HS-5 (cell line): ENCODE measurements at places on chromosomes 7 and 10.
A peak's percentile ranks its signal among the peaks of the same experiment; 100 is the strongest.

DNA sequence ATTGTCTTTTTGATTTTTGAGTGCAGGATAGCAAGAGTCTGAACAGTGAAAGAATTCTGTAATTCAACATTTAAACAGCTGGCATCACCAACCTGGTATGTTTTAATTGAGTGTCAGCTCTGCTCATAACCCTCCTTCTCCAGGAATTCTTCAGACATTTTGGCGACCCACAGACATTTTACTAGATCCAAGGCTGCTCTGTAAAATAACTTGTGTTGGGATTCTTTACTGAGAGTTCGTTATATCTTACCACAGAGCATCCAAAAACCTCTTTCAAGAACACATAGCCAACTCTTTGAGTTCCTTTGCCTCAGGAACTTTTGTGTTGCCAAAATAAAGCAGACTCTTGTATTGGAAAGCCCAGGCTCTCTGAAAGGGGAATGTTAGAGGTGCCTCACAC is 27.7 kb upstream of the SORCS3 start:
- no peak for DNase-seq

DNA sequence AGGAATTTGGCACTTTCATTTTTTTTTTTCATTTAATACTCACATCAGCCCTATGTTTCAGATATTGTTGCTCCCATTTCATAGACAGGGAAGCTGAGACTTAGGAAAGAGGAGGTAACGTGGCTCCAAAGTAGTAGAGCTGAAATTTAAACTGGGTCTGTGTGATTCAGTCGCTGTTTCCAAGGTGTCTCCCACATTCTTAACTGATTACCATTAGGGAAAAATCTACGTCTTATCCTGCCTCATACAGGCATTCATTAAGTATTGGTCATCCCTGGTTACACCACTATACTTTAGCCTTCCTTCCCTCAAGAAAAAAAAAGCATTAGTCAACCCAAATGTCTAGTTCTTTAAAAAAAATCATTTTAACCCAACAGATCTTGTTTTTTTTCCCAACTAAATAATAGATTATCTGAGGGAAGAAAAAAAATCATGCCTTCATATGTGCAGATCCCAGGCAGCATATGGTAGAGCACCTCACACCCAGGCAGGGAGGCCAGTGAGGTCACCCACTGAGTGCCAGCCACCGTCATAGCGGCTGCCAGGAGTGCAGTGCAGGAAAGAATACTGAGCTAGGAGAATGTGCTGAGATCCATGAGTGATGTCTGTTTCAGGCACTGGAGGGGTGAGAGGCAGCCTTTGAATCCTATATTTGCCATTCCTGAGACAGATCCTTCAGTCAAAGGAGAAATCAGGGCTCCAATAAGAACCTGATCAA is 59.0 kb upstream of the SORCS3 start:
- peak; percentile 84 for DNase-seq

DNA sequence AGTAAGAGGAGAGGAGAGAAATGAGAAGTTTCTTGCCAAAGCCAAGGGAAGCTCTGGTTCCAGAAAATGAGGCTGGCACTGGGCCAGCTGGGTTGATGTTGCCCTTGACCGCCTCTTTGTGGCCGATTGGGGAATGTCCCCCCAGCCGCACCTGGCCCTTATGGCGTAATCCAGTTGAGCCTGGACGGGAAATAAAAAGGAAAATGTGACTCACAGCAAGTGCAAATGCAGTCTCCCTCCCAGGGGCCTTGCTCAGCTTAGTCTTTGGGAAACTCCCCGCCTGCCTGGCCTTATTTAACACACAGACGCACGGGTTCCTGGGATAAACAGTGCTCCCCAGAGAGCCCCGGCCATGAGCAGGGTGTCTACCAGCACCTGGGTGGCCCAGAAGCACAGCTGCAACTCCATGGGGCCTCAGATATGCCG is 174.8 kb downstream of the KIAA1217 start:
- DNase-seq = peak; percentile 58

- DNase-seq = no peak
Measured at GRCh38 chr10:100723770-100724530, 21.4 kb upstream of the PAX2 start.

DNA sequence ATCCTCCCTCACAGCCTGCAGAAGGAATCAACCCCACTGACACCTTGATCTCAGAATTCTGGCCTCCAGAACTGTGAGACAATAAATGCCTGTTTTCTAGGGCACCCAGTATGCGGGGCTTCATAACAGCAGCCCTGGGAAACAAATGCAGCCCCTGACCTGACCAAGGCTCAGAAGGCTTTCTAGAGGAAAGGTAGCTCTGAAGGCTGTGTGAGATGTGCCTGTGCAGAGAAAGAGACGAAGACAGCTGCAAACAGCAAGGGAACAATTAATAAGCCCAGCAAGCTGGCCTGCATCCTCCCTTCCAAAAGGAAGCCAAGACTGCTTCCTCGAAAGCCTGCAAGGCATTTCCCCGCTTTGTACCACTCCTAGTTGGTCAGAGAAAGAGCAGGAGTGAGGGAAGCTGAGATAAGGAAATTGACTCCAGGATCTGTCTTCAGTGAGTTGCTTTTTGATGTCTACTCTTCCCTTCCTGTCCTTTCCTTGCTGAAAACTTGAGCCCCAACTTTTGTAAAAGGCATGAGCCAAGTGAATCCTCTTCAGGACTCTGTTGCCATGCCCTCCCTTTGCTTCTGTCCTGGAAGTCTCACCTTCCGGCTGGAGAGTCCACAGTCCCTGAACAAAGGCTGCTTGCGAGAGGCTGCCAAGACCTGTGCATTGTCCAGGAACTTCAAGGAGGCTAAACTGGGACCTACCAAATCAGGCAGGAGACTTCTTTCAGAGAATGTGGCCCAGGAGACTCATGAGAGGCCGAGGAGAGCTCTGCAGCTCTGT is 71.2 kb upstream of the ARID5B start:
- no peak for DNase-seq

DNA sequence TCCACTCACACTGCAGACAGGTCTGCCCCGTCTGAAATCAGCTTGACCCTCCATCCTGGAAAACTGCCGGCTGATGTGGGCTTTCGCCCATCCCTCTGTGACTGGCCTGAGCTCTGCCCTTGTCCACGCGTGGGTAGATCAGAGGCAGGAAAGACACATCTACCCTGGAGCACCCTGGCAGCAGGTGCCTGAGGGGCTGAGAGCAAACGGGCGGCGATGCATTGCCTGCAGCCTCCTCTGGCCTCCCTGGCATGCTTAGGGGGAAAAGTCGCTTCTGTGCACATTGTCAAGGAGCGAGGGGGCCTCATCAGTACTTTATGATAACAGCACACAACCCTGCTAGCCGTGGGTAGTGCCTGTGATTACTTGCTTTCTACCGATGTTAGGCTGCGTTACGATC is 109.4 kb downstream of the ADARB2 start:
- no peak for DNase-seq

DNA sequence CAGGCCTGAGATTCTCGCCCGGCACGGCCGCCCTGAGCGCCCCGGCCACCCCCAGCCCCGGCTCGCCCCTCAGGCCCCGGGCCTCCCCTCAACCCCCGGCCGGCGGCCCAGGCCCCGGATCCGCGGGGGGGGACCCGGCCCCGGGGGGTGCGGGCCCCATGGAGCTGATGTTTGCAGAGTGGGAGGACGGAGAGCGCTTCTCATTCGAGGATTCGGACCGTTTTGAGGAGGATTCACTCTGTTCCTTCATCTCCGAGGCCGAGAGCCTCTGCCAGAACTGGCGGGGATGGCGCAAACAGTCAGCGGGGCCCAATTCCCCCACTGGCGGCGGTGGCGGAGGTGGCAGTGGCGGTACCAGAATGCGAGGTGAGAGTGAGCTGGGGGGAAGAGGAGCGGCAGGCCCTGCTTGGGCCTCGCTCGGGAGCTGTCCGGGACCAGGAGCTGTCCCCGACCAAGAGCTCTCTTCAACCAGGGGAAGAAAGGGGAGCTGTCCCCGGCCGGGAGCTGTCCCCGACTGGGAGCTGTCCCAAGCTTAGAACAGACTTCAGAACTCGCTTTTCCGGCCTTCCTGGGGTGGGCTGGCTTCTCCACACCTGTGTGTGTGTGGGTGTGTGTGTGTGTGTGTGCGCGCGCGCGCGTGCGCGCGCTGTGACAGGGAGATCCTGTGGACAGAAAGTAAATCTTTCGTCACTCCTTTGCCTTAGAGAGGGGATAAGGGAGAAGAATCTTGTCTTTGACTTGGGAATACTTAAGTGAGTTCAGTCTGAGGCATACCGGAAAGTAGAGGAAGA is 510 bp downstream of the ZSWIM8 start:
- no peak for DNase-seq

GRCh38 chr7:91327346-91327745 is 63.1 kb downstream of the FZD1 start:
- DNase-seq = no peak

GRCh38 chr7:30543813-30544525 is 39.3 kb upstream of the GGCT start:
- DNase-seq = no peak

GRCh38 chr10:2284071-2284470 is 546.7 kb upstream of the ADARB2 start:
- no peak for DNase-seq

DNA sequence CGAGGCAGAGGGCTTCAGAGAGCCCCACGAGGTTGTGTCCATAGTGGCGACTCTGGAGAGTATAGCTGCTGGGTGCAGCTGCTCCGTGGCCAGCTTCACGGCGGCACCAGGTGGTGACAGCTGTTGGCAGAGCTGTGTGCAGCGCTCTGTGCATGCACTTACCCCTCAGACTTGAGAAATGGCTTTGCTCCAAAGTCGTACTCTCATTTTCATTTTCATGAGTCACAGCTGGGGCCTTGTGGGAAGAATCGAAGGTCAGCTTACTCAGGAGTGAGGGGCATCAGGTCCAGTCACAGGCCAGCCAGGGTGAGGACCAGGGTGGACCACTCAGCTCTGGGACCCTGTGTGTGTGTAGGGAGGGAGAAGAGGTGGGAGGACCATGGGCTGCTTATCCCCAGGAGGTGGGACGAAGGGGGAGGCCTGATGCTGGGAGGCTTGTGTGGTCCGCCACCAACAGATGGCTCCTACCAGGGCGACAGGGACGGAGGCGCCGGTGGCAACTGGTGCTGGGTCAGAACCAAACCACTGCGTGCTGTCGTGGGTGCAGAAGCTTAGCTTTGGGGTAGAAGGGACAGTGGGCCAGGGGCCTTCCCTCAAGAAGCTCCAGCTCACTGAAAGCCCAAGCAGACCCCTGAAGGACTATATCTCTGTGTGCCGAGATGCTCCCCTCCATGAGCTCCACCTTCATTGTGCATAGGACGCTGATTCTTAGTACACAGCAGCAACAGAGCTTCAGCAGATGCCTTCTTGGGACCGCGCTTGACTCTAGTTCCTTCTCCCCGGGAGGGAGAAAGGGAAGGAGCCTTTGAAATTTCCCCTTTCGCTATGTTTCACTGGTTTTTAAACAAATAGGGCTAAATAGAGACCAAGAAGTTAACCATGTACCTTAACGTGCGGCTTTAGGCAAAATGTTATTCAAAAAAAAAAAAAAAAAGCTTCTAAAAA is 225.0 kb downstream of the CELF2 start:
- DNase-seq = no peak

DNA sequence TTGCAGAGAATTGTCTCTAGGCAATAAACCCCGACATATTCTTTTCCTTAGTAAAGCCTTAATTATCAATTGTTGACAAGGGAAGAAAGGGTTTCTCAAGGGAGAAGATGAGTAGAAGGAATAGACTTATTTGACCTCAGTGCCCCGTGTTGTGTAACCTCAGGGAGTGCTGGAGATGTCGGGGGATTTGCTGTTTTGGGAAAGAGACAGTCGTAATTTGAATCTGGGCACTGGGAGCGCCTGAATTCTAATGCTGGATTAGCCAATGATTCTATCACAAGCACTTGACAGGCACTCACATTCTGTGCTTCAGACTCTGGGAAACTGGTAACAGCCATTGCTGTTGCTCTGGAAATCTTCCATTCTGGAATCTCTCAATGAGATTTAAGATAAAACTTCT is 13.8 kb upstream of the LMOD2 start:
- DNase-seq = no peak

DNA sequence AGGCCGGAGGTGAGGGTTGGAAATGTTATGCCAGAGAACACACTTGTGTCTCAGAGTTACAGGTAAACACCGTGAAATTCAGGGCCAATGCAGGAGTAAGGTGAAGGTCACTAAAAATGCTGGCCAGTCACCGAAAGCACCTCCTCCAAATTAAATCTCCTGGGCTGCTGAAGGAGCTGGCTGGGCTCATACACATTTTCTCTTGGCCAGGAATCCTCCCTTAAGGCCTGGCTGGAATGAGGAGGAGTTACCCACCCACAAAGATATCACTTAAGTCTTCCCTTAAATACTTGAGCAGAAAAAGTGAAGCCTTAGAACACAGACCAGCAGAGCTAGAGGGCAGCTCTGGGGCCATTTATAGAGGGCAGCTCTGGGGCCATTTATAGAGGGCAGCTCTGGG is 46.3 kb downstream of the HTRA1 start:
- no peak for DNase-seq

GRCh38 chr7:136555933-136556332 is 312.5 kb upstream of the CHRM2 start:
- DNase-seq = no peak

DNA sequence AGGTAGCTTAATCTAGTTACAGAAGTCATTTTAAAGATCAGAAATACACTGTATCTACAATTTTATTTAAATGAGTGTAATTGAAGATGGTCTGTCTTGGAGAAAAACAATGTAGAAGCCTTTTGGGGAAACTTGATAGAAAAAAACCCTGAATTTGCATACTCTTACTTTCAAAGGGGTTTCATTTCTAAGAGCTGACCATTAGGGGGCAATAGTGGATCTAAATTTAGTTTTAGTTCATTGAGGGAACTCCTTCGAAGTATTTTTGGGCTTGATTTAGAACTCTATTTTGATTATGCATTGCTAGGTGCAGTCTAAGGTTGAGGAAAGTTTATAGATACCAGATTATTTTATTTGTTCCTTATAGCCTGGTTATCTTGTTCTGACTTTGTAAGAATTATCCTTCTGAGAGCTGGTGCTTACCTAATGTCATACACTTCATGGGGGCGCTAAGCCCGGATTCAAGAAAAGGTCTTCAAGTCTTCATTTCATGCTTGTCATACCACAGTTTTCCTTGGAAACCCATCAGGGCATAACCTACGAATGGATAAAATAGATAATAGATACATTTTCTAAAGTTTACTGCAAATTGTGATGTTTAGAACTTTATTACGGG is 69.1 kb upstream of the MXI1 start:
- peak; percentile 30 for DNase-seq

DNA sequence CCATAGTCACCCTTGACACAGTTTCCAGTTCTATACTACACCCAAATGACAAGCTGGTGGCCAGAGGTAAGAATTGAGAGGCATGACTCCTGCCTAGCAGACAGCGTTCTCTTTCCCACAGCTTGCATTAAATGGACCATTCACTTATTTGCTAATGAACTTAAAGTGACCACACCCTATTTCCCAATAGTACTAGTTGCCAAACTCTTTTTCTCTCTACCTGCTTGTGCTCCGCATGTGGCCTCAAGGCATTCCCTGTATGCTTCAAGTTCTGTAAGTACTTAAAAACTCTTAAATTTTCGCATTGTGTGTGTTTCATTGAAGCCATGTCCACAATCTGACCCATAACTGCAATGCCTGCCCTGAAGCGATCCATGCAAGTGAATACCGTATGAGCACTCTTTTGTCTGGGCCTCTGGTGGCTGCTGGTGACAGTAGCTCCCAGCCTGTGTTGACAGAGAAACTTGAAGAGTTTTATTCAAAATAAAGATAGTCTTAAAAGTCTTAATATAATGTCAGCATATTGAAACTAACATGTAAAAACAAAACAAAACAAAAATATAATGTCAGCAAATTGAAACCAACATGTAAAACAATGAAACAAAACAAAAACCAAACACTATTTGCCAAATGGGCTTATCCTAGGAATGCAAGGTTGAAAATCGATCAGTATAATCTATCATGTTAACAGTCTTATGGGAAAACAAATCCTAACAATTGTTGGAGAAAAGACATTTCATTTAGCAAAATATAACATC is 73.6 kb downstream of the CCSER2 start:
- DNase-seq = no peak

- no peak for DNase-seq
Measured at GRCh38 chr7:1510780-1511154, 6.6 kb upstream of the INTS1 start.
